Non-pigmented ciliary epithelial cell (primary cell): ENCODE measurements at places on chromosomes 6 and 20.

GRCh38 chr6:123323452-123324329 is 313.1 kb downstream of the TRDN start:
- peak; percentile 17 for DNase-seq

- DNase-seq = peak; percentile 15
Measured at GRCh38 chr6:88380083-88380482, 213.9 kb upstream of the CNR1 start.

DNA sequence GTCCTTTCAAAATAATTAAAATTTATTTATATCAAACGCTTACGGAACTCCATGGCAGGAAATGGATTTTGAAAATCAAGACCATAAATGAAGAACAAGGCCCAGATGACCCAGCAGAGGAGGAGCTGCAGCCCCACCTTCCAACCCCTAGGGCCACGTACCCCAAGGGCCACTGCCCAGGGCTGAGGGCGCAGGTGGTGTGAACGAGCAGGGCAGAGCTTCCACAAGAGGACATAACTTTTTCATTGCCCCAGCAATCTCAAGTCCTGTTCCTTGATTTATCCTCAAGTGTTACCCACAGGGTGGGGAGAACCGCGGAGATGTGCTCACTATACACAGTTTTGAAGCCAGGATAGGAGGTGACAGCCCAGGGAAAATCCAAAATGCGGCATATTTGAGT is 42.8 kb downstream of the PSMG4 start:
- no peak for DNase-seq

DNA sequence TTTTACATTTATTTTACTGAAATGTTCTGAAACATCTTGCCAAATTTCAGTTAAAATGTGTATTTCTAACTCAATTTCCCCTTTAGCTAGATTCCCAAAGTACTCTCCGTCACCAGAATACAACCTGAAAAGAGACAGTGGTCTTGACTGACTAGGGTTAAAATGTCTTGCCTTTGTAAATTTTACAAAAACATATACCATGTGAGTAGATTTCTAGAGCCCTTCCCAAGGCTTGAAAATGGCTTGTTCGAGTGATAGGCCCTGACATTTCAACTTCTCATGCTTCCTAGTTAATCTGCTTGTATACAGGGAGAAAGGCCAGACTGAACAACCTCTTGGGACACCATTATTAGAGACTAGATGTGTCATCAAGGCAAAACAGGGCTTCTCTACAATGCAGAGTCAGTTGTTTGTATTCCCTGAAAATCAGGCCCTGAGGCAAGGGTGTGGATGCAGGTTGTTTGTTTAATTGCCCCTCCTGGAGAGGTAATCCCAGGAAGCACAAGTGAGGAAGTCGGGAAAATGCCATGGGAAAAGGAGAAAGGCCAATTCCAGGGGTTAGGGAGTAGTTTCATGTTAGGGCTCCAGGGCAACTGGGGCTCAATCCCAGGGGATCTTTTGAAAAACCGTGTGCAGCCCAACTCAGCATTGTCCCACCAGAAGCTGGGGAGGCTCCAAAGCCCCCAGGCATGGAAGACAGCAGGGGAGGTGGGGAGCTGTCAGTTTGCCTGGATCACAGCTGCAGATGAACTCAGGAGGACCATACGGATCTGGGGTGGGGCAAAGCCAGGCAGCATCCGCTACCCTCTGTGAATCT is 11.6 kb upstream of the TFB1M start:
- DNase-seq = no peak

DNA sequence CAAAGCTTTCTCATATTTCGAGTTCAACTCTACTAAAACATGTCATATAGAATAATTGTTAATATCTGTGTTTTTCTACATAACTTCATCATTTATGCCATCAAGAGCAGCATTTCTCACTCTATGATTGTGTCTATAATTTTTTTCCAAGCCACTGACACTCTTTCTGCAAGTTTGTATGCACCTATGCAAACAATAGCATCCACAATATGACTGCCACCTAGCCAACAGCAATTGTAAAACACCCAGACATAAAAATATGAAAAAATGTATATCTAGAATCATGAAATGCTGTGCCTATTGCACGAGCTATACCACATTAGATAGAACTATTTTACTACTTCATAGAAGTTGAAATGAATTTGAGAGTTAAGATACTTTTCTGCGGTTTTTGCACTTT is 286.5 kb upstream of the MARCKS start:
- DNase-seq = no peak

DNA sequence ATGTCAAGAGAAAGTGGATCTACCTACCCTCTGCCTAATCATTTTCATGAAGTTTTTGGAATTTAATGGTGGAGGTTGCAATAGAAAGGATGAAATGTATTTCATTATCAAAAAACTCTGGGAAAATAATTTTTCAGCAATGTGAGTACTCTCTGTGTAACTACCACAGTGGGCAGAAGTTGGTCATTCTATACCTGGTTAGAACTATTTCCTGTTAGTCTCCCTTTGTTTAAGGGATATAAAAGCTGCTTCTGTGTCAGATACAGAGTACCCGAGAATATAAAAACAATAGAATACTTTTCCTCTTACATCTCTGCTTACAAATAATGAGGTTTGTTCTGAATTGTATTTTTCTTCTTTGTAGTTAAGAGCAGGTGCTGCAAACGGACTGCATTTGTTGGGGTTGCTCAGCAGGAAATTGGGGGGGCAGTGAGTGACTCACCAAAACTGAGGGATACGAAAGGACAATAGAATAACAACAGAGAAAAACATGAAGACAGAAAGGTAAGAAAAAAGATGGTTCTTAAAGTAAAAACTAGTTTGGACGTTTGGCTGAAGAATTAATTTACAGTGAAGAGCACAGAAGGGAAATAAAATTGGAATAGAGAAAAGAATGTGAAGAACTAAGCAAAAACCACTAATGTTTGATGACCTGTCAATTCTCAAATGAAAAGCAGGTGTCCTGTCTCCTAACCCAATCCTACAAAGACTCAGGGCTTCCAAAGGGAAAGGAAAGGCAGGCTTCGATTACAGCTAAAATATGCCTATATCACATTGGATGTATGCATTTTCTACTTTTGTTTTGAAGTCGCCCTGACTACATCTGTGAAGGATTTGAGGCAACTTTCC is 703.1 kb downstream of the RFPL4B start:
- DNase-seq = peak; percentile 50
